ENCODE measurements at places on chromosomes 2 and 18.

DNA sequence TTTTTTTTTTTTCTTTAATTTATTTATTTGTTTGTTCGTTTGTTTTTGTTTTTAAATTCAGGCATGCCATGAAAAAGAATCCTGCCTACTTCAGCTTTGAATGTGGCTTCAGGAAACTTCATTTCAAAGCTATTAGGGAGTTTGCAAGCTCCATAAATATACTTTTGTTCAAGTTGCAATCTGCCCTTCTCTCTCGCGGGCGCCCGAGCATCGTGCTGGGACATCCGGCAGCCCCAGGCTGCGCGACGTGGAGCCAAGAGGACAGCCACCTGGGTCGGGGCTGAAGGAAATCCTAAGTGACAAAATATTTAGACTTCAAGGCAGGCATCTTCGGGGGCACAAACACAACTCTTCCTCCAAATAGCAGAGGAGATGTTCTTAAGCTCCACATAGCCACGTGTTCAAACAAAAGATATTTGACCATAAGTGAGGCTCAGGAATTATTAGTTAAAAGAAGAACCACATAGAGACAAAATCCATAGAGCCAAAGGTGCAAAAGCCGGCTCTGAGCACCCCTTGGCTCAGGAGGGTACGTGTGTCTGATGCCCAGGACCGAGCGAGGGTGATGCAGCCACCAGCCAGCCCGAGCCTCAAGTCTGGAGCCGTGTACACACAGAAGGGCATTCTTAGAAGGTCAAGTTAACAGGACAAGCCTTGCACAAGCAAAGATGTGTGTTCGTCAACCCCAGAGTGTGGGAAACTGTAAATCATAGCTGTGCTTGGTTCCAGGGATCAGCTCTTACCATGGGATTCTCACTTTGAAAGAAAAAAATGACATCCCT, 256.5 kb upstream of the SALL3 start:
- DNase-seq, result no peak

DNA sequence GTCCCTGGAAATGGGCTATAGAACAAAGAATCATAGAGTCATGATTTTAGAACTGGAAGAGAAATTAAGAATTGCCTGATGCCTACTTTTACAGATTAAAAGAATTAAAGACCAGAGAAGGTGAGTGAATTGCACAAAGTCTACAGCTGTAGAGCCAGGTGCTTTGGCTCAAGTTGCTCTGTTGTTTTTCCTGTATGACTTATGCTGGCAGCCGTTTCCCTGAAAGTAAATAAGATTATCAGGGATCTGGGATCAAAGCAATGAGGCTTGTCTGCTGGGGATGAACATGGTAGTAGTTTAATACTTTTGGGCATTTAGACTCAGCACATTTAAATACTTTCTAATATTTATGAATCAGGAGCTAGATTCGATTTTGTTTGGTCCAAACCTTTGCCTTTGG, 166.9 kb downstream of the PRPF40A start:
- no peak for DNase-seq

DNA sequence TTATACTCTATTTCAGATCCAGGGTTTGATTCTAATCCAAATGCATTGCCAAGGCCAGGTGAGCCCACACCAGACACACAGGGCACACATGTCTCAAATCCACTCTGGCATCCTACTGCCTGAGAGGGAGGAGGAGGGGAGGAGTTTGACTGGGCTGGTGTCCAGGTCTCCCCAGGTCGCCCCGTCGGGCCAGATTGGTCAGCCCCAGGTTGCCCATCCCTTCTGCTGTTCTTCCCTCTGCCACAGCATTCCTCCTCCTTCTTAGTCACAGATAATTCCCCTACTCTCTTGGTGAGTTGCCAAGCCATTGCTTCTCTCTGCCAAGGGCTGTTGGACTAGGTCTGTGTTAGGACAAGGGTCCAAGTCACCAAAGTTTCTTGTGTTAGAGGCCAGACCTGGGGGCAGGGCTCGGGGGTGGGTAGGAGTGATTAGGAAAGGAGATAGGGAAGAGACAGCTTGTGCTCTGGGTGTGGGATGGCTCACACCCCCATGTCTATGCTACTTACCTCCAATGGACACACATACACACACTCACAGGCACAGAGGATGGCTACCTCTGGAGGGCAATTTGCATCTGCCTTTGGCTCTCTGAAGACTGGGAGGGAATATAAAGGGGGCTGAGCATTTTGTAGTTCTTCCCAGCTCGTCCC, 2.5 kb upstream of the EGR4 start:
- DNase-seq, result no peak

- no peak for DNase-seq
These were observed 59.1 kb downstream of the FRZB start for GRCh38 chr2:182807319-182807718.

DNA sequence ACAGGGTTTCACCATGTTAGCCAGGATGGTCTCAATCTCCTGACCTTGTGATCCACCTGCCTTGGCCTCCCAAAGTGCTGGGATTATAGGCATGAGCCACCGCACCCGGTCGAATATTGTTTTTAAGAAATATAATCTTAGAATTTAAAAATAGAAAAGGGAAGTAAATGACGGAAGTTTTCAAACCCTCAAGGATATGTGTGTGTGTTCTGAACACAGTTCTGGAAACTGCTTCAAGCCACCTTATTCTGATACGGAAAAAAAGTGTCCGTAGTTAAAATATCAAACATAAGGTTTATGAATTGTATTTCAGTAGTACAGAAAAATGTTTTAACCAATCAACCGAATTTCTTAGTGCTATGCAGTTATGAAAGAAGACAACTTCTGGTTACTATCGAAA, 115.9 kb downstream of the UPP2 start:
- DNase-seq, result no peak

DNA sequence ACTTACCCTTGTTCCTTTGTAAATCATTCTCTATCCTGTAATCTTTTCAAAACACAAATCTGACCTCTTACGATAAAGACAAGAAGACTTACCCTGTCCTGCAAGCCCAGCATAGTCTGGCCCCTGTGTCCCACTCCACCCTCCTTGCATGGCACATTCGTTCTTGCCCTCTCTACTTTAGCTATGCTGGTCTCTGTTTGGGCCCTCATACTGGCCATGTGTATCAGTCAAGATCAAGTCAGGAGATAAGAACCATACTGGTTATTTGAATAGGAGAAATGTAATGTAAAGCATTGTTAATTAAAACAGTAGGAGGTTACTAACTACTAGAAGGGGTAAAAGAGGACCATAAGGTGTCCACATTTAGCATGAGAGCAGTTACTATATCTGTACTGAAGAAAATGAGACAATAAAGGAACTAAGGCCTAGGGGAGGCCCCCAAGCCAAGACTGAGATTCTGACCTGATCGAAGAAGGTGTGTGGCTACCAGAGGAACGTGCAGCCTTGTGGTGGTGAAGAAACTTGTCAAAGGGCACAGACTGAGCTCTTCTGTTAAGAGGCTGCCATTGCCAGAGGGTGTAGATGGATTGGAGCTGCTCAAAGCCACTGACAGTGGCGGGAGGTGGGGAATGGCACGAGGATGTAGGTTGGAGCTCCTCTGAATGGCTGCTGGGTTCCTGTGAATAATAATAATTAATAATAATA, 80.8 kb downstream of the KCTD18 start:
- no peak for DNase-seq

- no peak for DNase-seq
These were observed 42.4 kb downstream of the NCKAP5 start for GRCh38 chr2:133525613-133526529.

- DNase-seq, result peak; percentile 100
These were observed 185.0 kb downstream of the ANAPC1 start for GRCh38 chr2:111698743-111699554.

- DNase-seq, result no peak
These were observed at the start of gene NLRC4 for GRCh38 chr2:32264422-32265105. NLRC4 (minus strand) TSS chr2:32264886; CDS start chr2:32256775, 8,111 bp downstream.

DNA sequence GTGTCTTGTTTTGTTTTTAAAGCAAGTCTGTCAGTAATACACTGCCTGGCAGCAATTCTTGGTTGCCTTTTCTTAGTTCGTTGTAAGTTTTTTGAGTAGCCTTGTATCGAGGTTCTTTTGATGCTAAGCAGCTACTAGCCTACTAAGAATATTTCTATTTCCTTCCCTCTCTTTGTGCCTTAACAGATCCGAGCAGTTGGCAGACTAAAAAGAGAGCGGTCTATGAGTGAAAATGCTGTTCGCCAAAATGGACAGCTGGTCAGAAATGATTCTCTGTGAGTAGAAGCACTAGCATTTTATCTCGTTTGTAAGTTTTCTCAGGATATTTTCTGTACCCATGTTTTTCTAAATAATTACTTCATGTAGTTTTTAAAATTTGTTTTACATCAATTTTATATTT, 15.1 kb downstream of the MFF start:
- no peak for DNase-seq

- peak; percentile 56 for DNase-seq
These were observed 1.8 kb upstream of the NFATC1 start for GRCh38 chr18:79393635-79394533.

GRCh38 chr2:12971581-12972365, 255.0 kb downstream of the TRIB2 start:
- no peak for DNase-seq

GRCh38 chr2:180366481-180366880, 359.4 kb upstream of the CWC22 start:
- no peak for DNase-seq

DNA sequence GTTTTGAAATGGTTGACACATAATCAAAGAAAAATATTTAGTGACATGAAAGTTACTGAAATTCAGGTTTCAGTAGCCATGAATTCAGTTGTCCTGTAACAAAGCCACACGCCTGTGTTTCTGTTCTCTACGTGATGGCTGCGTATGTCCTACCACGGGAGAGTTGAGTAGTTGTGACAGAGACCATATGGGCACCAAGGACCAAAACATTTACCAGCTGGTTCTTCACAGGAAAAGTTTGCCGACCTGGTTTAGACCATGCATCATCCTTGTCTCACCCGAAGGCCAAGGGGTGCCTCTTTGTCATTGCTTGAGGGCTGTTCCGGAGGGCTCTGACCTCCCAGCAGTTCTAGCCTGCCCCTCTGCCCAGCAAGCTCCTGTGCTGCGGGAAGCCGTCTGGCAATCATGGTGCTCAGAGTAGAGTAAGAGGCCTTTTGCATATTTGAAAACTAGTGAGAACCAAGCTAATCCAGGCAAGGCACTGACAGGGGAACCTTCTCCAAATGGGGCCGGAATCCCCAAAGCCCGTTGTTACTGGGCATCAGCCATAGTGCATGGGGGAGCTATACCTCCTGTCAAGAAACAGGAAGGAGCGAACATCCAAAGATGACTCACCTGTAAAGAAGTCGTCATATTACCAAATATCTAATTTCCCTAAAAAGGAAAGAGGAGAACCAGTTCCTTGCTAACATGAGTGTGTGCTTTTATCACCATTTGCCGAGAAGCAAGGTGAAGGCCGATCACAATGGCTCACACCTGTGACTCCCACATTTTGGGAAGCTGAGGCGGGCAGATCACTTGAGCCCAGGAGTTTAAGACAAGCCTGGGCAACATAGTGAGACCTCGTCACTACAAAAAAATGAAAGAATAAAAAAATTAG, 92.6 kb upstream of the RAB12 start:
- no peak for DNase-seq

- no peak for DNase-seq
These were observed 304.6 kb downstream of the TXNL1 start for GRCh38 chr18:56333839-56334238.

GRCh38 chr18:39772155-39772919, 2182.7 kb upstream of the PIK3C3 start:
- DNase-seq, result no peak
